ENCODE measurements at places on chromosomes 1 and 21. TPM values are rescaled to one million over a fixed set of nuclear protein-coding genes. Genes with fewer than 3 reads are reported as not detected.

SIPA1L2 gene
- 96.5 TPM for total RNA-seq

DNA sequence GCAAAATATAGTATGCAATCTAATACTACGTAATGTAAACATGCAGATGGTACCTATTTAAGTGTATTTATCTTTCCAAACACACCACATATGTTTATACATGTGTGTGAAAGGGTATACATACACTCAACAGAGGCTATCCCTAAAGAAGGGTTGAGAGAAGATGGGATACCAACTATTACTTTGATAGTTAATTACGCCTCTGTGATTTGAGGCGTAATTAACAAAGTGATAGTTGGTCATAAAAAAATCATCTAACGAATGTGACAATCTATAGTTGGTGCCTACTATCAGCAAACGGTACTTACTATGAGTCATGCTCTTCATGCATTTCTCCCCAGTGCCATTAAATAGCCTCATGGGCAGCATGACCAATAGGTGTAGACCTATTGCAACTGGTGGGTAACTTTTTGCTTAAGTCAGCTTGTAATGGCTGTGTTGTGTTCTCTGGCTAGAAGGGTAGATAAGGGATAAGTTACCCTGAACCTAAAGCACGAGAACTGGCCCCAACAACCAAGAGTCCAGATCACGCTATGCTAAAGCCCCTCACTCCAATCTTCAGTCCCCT lies 15.3 kb downstream of the RCAN1 start:
- DNase-seq, result no peak

KRTAP13-2 gene
- total RNA-seq, result not detected

C1orf141 gene
- not detected for total RNA-seq

FAM151A gene
- not detected for total RNA-seq

PPM1J gene
- 1.00 TPM for total RNA-seq

TCEA3 gene
- 4.7 TPM for total RNA-seq

FAM110D gene
- total RNA-seq, result 0.64 TPM

OR13G1 gene
- total RNA-seq, result not detected

DNA sequence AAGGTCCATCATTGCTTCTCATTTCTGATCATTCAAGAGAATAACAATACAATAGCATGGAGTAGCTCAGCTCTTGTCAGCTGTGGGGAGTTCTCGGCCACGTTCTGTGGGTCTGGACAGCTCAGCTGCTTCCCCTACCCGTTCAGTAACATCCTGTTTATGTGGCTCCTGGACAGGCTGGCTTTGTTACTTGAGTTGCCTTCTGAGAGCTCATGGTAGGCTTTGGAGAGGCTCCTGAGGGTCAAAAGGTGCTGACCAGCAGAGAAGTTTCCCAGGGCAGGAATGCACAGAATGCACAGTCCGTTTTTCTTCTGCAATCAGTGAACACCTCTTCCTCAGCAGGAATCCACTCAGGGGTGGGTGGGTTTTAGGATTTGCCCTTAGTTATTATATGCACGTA lies 36.0 kb downstream of the KAZN start:
- no peak for DNase-seq

GRCh38 chr1:234062166-234062565 lies 157.7 kb downstream of the SLC35F3 start:
- no peak for DNase-seq

GRCh38 chr1:9145021-9145668 lies 16.2 kb upstream of the GPR157 start:
- no peak for DNase-seq

GRCh38 chr1:220527279-220527907 lies 543 bp upstream of the MARK1 start:
- DNase-seq, result peak; percentile 75

- no peak for DNase-seq
These were observed 26.2 kb downstream of the UCK2 start for GRCh38 chr1:165853528-165854075.

PADI1 gene
- total RNA-seq, result 0.18 TPM
